Right ventricle myocardium superior (tissue), 1 donor: ENCODE measurements at places on chromosomes 5 and 9. TPM values are rescaled to one million over a fixed set of nuclear protein-coding genes. Genes with fewer than 3 reads are reported as not detected.

GRCh38 chr5:152137063-152137462 is 212.4 kb upstream of the GLRA1 start:
- no peak for DNase-seq

- peak; percentile 44 for DNase-seq
Measured at GRCh38 chr5:9601055-9601739, 29.0 kb downstream of the TAS2R1 start.

DNA sequence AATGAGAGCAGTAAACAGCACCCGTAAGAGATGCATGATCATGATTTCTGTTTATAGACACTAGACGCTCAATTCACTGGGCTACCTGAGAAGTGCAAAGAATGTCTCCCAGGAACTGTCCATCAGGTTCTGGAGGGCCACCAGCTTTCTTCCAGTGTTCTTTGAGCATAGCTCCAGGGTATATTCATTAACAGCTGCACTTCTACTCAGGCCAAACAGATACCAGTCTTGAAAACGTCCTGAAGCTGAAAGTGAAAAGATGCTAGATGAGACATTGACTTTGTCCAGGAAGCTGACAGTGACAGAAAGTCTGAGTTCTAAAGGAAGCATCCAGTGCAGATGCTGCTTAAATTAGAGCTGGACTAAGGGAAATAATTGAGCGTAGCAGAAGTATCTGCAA is 488.7 kb upstream of the TYRP1 start:
- no peak for DNase-seq

- no peak for DNase-seq
Measured at GRCh38 chr5:57429513-57430120, 53.0 kb downstream of the ACTBL2 start.

RANBP17 gene
- total RNA-seq: 2.9 TPM

PDZD2 gene
- 81.5 TPM for total RNA-seq

- no peak for DNase-seq
Measured at GRCh38 chr9:115951977-115952376, 201.6 kb upstream of the PAPPA start.
